Pulmonary artery endothelial cell (primary cell): ENCODE measurements at places on chromosomes 11 and 22. TPM values are rescaled to one million over a fixed set of nuclear protein-coding genes. Genes with fewer than 3 reads are reported as not detected.

SMTNL1 gene
- total RNA-seq, result not detected in 2 replicates

PSMC3 gene
- total RNA-seq, result 196 and 355 TPM in 2 replicates

- no peak for DNase-seq
Measured at GRCh38 chr11:35162745-35163144, 23.8 kb downstream of the CD44 start.

FAM168A gene
- total RNA-seq, result 8.4 and 10.9 TPM in 2 replicates

GRCh38 chr22:38223289-38223960 is 21.6 kb downstream of the MAFF start:
- no peak for DNase-seq

GRCh38 chr22:44995105-44995514 is 14.7 kb downstream of the PHF21B start:
- no peak for DNase-seq

GRCh38 chr11:108672786-108673185 is 7.9 kb downstream of the DDX10 start:
- DNase-seq, result no peak

DNA sequence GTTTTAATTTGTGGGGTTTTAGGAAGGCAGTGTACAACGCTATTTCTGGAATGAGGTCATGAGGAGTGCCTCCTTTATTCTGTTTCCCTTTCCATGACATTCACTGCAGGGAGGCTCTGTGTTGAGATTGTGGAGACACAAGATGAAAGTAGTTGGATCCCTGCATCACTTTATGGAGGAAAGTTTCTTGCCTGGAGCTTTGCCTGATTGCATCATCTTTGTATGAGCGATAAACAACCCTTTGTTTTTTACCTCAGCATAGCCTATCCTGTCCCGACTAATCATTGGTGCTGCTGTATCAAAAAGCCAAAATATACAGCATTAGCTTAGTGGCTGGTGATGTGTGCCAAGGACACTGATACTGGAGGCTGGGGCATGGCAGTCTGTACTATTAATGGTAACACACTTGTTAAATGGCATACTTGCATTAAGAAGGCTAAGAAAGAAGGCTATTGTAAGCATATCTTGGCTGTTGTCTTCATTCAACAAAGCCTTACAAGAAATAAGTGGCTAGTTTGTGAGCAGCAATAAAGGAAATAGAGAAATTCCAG is 31.2 kb upstream of the SLC5A4 start:
- no peak for DNase-seq

- no peak for DNase-seq
Measured at GRCh38 chr11:22079133-22079872, 113.6 kb upstream of the ANO5 start.

DNA sequence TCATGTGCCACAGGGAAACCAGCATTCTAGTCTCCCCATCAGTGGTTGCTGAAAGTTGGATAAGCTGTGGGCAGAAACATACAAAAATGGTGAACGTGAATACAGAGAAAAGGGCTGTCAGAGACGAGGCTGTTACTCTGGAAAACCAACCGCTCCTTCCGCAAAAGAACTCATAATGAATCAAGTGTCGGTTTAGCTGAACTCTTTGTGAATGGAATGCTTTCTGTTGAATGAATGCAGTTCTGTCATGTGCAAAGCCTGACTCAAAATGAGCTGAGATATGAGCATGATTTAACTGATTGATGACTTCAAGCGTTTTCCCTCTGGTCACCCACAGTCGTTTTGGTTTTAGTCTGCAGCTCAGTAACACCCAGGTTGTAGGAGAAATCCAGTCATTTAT is 298.3 kb downstream of the ETS1 start:
- DNase-seq, result no peak

DNA sequence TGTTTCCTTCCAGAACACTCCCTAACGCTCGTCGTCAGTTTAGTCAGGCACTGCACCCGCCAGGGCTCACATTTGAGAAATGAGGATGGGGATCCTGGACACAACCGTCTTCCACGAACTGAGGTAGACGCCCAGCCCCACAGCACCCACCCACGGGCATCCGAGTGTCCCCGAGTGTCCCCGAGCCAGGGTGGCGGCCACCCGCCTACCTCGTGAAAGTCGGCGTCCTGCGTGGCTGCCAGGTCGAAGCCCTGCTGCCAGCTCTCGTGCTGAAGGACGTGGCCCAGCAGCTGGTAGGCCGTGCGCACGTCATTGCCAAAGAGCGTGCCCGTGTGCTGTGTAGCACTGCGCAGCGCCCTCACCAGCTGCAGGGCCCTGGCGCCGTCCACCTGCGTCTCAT is 53.6 kb downstream of the TRMU start:
- DNase-seq, result no peak

DNA sequence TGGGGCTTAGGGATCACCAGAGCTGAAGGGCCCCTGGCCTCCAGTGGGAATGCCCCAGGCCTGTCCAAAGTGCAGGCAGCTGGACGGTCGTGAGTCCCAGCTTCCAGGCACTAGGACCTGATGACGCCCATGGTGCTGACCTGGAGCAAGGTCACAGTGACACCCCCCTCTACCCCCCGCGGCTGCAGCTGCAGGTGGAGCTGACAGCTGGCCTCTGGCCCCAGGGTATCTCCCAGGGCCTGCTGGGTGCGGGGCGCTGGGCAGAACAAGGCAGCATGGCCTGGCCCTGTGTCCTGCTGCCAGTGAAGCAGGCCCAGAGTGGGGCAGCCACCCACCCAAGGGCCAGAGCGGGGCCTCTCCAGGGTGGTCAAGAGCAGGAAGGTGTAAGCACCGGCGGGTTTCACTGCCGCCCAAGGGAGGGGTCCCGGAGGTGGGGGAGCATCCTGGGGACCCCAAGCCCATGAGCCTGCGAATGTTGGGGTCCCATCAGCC is 553 bp upstream of the TCIRG1 start:
- no peak for DNase-seq

GRCh38 chr11:133070791-133071190 is 461.5 kb downstream of the OPCML start:
- DNase-seq, result no peak

HRAS gene
- 77.7 and 91.6 TPM in 2 replicates for total RNA-seq
